ENCODE measurements at places on chromosomes 12 and 14. TPM values are rescaled to one million over a fixed set of nuclear protein-coding genes. Genes with fewer than 3 reads are reported as not detected.

- peak; percentile 9 for DNase-seq
These were observed 7.9 kb downstream of the NKX2-1 start for GRCh38 chr14:36511981-36512584.

DNA sequence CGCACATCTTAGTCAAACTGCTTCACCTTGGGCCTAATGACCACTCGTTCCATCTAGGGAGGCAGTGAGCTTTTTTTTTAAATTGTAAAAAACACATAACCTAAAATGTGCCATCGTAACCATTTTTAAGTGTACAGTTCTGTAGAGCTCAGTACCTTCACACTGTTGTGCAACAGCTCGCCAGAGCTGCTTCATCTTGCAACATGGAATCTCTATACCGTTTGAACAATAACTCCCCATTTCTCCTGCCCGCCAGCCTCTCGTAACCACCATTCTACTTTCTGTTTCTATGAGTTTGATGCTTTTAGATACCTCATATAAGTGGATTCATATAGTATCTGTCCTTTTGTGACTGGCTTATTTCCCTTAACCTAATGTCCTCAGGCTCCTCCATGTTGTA is 196.2 kb downstream of the CHST11 start:
- DNase-seq = no peak

DNA sequence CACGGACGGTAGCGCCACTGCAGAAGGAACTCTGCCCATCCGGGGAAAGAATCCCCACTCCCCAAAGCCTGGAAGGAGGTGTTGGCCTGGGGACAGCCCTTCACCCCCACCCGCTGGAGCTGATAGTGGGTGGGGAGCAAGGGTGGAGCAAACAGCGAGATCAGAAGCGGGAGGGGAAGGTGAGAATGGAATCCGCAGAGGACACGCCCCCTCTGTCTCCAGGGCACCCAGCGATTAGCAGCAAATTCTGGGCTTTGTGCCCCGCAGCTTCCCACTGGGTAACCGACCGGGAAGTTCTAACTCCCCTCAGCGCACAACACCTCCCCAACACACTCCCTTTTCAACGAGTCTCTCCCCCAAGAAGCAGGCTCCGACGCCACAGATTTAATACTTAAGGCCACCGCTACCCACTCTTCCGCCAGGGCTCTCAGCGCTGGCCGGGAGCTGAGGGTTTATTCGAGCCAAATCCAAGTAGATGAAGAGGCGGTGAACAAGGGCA is 1.4 kb downstream of the SLC25A29 start:
- no peak for DNase-seq

The ASB2 gene
- total RNA-seq = 3.7 TPM

DNA sequence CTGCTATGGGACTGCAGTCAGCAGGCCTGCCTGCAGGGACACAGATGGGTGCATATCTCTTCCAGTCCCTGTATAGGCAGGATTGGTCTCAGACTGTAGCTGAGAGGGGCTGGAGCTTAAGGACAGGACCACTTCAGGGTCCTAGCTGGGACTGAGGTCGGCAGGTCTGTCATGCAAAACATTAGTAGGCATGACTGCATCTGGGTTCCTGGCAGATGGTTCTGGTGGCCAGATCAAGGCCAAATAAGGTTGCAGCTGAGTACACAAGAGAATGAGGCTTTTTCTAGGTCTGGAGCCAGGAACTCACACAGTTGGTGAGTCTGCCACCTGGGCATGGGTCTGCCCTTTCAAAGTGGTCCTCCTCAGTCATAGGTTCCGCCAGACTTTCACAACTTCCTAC is 155.8 kb downstream of the TPH2 start:
- DNase-seq = no peak

DNA sequence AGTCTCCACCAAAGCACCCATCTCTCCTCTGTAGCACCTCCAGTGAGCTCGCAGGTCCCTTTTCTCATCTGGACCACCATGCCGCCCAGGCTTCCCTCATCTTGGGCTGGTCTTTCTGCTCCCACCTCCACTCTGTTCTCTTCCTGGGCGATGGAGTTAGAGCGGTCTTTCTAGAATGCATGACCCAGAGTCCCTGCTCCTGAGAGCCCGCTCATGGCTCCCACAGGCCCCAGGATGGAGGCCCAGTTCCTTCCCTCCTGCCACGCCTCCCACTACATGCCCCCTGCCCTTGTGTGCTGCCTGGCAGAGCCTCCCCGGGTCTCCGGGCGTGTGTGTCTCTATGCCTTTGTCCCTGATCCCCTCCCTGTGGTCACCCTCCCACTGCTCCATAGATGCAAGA is 100.7 kb upstream of the RTL1 start:
- peak; percentile 44 for DNase-seq

GRCh38 chr12:19553175-19553574 is 113.9 kb downstream of the AEBP2 start:
- DNase-seq = no peak
